Activated CD8-positive, alpha-beta memory T cell treated with anti-CD3 and anti-CD28 coated beads, Interleukin-2, amount 10 ng/mL, durations not matched to agents 7 days and 5 days (primary cell): ENCODE measurements at places on chromosomes 1 and 21. TPM values are rescaled to one million over a fixed set of nuclear protein-coding genes. Genes with fewer than 3 reads are reported as not detected.

C1orf122 gene
- total RNA-seq = 19.8 TPM

SPRR4 gene
- total RNA-seq = not detected

GRCh38 chr1:204663644-204664383, 21.7 kb downstream of the LRRN2 start:
- H3K36me3 ChIP-seq = no peaks in the 10 kb centered on the region
- H3K27ac ChIP-seq = no peak overlapping the region
- DNase-seq = no peak
- no peak overlapping the region for H3K4me3 ChIP-seq
- H3K27me3 ChIP-seq = peaks cover 16% of the 10 kb centered on the region
- H3K4me1 ChIP-seq = no peaks in the 10 kb centered on the region

DNA sequence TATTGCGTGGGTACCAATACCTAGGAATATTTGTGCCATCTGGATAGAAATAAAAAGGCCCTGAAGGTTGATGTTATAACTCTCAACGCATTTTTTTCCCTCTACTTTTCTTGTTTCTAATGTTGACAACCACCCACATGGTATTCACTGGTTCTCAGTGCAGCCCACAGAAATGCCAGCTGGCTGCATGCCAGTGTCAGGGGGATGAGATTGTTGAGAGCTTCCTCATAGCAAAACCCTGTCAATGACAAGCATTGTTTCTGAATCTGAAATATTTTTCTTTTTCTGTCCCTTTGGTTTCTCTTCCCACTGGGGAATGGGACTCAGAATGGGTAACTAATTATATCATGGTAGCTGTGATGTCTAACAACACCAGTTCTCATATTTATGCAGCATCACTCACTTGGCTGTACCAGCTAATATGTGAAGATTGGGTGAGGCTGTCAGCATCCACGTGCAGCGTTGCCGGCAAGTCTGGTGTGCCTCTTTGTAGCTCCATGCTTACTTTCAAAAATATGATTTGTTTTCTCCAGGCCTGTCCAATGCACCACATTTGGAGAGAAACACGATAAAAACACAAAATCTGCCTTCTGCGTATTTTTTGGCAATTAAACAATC, 284.6 kb downstream of the PTBP2 start:
- H3K36me3 ChIP-seq = no peaks in the 10 kb centered on the region
- no peaks in the 10 kb centered on the region for H3K4me1 ChIP-seq
- DNase-seq = no peak
- no peak overlapping the region for H3K27ac ChIP-seq

DNA sequence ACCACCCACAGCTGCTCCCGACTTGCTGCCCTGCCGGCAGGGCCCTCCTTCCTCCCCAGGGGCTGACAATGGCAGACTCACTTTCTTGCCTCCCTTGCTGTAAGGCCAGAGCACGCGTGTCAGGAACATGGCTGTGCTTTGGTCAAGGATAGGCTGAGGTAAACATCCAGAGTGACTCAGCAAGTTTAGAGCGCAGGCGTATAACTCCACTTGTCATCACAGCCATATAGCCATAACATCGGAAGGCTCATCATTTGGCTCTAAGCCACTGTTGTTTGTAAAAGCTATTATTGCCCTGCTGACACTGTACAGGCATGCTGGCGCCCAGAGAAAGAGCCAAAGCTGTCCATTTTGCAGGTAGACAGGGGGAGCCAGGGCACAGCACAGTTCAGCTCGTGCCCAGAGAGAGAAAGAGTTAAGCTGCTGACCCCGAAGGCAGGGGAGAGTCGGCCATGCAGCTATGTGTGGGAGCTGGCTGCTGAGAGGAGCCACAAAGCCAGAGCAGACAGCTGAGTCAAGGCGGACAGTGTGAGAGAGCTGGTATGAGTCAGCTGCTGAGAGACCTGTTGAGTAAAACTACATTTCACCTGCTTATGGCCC, 60.6 kb downstream of the GNG4 start:
- H3K4me3 ChIP-seq = no peak overlapping the region
- no peak for DNase-seq
- no peak overlapping the region for H3K27ac ChIP-seq
- peaks cover 41% of the 10 kb centered on the region for H3K27me3 ChIP-seq
- peaks cover 10% of the 10 kb centered on the region for H3K36me3 ChIP-seq
- peaks cover 7% of the 10 kb centered on the region for H3K4me1 ChIP-seq

DNA sequence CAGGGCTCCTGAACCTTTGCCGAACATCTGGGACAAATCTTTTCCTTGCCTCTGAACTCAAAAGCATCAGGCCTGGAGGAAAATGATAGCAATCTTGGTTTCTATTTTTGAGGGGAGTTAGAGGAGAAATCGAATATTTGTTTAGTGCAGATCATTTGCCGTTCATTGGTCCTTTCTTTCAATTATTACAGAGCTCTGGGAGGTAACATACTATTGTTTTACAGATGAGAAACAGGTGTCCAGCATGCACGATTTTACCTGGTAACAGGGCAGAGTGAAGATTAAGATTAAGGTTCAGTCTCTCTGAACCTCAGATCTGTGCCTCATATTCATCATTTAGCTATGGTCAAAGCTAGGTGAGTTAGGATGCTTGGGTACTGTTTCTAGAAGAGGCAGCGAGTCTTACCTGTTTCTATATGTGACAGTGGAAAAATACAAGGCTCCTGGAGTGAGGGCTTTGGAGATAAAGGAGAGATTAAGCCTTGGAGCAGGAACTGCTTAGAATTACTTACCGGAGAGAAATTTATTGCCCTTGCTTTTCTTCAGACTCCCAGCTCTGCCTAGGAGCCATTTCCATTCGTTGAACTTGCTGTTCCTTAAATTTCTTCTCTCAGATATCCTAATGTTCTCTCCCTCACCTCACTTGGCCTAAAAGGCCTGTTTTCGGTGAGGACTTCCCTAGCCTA, 1.4 kb downstream of the PRCC start:
- H3K36me3 ChIP-seq = peaks cover 29% of the 10 kb centered on the region
- H3K4me3 ChIP-seq = no peak overlapping the region
- H3K4me1 ChIP-seq = peaks cover 55% of the 10 kb centered on the region
- no peak for DNase-seq
- no peak overlapping the region for H3K27ac ChIP-seq
- H3K27me3 ChIP-seq = no peaks in the 10 kb centered on the region

DNA sequence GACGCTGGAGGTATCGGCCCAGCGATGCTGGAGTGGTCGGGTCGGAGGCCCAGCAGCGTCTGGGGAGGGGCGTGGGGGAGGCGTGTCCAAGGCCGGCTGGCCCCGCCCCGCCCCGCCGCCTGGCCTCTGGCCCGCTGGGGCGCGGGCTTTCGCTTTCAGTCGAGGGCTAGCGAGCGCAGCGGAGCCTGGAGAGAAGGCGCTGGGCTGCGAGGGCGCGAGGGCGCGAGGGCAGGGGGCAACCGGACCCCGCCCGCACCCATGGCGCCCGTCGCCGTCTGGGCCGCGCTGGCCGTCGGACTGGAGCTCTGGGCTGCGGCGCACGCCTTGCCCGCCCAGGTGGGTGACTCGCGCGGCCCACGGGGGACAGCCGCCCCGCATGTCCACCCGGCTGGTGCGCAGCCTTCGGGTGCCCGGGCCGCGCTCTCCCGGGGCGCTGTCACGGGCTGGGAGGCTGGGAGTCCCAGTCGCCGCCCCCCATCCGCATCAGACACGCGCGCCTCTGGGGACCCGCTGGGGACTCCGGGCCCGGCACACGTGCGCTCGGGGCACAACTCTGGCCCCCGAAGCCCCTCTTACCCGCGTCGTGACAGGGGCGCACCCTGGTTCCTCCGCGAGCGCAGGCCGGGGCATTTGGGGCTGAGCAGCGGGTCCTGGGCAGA, at the start of gene TNFRSF1B:
Gene TNFRSF1B, plus strand, starts transcription at position 158 of the 659 bp plus-strand sequence. Its CDS starts 101 bp downstream, at position 259.
- peak within 1 kb of the TSS; percentile 100 for H3K4me3 ChIP-seq
- peak; percentile 79 for DNase-seq
- peaks cover 75% of the 10 kb centered on the region for H3K4me1 ChIP-seq
- H3K27ac ChIP-seq = peak within 1 kb of the TSS; percentile 94
- H3K36me3 ChIP-seq = peaks cover 38% of the 10 kb centered on the region

DNA sequence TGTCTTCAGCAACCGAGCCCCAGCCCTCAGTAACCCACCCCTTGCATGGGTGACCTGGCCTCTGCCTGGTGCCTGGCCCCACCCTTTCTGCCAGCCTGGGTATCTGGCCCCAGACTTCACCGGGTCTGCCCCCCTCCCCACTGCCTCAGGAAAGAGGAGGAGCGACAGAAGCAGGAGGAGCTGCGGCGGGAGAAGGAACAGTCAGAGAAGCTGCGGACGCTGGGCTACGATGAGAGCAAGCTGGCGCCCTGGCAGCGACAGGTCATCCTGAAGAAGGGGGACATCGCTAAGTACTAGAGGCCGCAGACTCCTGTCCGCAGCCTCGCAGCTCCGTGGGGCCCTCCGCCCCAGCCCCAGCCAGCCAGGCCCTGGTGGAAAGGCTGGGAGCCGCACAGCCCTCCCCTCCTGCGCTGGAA, 6.1 kb downstream of the TNFRSF25 start:
- H3K4me1 ChIP-seq = peaks cover 42% of the 10 kb centered on the region
- peak; percentile 53 for DNase-seq
- peak overlapping the region; percentile 81 for H3K27ac ChIP-seq
- H3K36me3 ChIP-seq = peaks cover 22% of the 10 kb centered on the region
